ENCODE measurements at places on chromosomes 16 and 17.
A peak's percentile ranks its signal among the peaks of the same experiment; 100 is the strongest.

GRCh38 chr16:60811051-60811608 is 1225.1 kb downstream of the CDH8 start:
- no peak for DNase-seq

GRCh38 chr17:66403846-66404556 is 101.6 kb downstream of the PRKCA start:
- DNase-seq, result no peak

- no peak for DNase-seq
These were observed 441 bp downstream of the CMTM4 start for GRCh38 chr16:66695935-66696668.

DNA sequence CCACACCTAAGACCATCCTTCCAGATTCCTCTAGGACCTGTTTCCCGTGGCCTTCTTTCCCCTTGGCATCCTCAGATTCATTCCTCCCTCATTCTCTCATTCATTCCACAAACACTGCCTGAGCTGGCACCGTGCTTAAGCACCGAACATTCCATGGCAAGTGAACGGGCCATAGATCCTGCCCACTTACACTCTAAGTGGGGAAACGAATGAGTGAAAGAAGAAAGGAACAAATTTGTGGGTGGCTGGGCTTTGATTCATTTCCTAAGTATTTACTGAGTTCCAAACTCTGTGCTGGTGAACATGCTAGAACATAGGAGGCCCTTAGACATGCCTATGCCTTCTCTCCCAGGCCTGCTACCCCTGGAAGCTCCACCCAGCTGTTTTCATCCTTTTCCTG is 30.0 kb downstream of the SRCIN1 start:
- DNase-seq, result no peak

DNA sequence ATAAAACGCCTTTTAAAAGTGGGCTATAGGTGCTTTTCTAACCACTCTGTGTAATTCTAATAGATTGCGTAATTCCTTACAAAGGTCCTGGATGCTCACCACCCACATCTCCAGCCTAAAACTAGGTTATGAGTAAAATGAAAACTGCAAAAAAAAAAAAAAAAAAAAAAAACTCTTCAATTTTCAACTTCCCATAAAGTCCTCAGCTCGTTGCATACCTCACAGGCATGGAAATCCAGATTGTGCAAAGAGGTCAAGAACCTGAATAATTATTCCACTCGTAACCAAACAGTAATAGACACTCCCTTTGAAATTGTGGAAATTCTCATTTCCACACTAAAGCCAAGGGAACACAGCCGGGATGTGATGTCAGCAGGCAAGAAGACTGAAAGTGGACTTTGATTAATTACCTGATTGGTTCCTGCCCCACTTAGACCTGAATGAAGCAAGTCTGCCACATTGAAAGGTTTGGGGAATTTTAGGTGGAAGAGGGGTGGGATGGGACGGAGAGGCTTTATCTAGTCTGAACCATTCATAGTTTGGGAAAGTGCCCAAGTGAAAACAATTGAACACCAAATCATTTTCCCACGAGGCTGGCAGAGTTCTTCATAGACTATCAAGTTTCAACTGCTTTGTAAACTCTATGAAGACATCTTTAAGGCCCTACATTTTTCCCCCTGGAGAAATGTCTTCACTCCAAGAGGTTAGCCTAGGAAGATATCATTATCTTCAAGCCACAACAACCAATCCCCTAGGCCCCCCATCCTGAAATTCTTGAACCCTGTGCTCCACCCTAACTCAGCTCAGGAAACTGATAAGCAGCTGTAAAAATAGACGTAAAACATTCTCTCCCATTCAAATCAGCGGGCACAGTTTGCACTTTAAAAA is 49.1 kb upstream of the TANC2 start:
- no peak for DNase-seq

- no peak for DNase-seq
These were observed 396.6 kb upstream of the DYNLRB2 start for GRCh38 chr16:80144191-80144590.

GRCh38 chr17:74842599-74843351 is 16.9 kb downstream of the GRIN2C start:
- no peak for DNase-seq

DNA sequence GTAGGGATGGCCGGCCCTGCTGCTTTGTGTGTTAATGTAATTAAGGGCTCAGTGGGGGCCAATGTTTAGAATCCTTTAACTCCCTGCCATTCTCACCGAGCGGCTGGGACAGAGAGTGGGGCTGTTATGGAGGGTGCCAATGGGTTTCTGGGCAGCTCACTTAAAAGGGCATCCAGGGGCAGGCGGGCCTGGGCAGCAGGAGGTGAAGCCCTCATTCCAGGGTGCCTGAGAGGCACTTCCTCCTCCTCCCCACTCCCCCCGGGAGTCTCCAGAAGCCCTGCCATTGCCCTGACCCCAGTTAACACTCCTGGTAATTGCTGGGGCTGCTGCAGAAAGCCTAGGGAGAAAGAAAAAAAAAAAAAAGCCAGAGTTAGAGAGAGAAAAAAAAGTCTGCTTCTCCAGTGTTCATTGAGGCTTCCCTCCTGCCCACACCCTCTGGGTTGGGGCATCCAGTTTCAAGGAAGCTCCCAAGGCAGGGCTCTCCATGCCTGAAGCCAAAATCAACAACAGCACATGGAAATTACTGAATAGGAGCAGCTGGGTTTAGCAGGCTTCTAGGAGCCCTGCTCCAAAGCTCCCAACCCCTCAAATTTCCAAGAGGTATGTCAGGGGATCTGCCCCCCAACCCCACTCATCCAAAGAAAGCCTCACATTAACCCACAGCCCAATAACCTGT is 28.0 kb downstream of the CUEDC1 start:
- no peak for DNase-seq

DNA sequence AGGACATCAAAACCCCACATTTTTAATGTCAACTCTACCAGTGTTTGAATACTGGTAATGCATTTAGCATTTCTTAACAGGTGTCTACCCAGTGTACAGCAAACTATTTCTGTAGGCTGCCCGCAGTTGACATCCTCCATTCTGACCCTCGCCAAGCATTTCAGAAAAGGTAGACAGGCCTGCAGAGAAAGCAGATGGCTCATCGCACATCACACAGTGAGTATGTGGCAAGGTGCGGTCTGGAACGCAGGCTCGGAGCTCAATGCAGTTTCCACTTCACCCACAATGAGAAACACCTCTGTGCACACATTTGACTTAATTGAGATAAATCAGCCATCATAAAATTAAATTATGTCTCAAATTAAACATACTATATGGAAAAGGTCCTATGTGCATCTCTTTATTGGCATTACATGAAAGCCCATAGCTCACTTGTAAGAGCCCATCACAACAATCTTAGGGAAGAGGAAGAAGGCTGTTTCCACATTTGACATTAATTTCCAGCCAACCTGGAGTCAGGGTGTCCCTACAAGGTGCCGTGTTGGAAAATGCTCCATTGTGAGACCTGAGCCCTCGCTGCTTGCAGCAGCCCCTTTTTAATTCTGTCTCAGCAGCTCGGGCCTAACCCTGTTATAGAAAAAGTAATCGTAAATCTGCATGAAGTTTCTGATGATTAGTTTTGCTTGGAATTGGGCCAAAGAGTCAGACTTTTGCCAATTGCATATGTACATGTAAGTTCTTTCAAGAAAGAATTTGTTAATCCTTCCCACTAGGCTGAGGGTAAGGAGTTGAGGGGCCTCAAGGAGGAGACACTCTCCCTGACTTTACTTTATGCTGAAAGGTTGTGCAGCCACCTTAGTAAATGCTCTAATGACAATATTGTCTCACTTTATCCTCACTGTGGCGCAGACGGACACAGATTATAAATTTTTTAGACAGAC is 378.7 kb upstream of the DYNLRB2 start:
- DNase-seq, result no peak

DNA sequence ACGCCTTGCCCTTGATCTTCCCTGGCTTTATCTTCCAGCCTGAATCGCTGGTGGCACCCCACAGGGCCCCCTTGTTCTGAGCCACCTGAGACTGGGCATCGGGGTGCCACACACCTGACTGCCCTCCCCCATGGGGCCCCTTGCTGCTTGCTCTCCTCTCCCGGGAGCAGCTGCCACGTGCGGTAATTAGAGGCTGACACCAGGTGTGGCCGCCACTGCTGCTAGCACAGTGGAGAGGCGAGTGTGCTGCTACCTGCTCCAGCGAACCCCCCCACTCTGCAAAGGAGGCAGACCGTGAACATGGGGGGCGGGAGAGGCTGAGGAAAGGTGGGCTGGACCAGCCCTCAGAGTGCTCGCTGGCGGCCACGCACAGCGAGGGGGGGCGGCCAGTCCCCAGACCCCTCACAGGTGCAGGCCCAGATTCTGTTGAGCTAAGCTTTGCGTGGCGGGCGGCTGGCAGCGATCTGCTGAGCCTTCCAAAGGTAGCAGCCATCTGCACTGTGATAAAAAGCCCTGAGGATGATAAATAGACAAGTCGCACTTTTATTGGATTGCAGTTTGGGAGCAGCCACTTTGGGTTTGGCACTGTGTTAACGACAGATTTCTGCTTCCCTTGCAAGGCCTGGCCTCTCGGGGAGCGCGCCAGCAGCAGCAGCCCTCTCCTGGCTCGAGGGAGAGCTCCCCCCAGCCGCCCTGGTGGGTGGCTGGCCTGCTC is 167.9 kb upstream of the GSE1 start:
- no peak for DNase-seq

DNA sequence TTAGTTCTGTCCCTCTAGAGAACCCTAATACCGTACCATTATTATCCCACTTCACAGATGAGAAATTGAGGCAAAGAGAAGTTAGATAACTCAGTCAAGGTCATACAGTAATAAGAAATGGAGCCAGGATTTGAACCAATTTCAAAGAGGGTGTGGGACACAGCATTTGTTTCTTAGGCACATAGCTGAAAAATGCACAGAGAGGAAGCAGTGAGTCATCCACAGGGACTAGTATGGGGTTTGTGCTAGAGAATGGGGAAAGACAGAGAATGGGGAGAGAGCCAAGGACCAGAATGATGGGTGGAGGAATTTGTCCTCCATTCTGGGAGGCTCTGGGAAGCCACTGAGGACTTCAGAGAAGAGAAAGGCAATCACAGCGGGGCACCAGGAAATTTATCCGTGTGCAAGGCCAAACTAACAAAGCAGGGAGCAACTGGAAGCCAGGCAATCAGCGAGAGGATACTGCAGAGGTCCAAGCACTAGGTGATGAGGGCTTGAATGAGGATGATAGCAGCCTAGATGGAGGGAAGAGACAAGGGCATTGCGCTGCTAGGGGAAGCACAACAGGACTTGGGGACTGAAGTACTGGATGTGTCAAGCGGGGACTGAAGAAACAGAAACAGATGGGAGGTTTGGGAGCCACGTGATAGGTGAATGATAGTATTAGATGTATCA is 78.1 kb upstream of the ZFHX3 start:
- no peak for DNase-seq

- DNase-seq, result no peak
These were observed 4.4 kb downstream of the MVP start for GRCh38 chr16:29824589-29825144.

DNA sequence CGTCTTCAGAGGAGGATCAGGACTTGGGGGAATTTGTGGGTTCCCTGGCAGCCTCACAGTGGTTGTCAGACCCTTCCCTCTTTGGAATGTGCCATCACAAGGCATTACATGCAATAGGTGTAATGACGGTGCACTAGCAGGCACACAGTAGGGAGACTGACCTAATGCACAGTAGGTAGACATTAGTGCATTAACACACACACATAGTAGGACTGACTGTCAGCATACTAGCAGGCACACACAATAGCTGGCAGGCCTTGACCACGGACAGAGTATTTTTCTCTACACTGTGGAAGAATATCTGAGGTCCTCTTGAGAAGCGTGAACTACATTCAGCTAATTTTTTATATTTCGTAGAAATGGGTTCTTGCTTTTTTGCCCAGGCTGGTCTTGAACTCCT is 10.9 kb upstream of the UBALD2 start:
- no peak for DNase-seq

DNA sequence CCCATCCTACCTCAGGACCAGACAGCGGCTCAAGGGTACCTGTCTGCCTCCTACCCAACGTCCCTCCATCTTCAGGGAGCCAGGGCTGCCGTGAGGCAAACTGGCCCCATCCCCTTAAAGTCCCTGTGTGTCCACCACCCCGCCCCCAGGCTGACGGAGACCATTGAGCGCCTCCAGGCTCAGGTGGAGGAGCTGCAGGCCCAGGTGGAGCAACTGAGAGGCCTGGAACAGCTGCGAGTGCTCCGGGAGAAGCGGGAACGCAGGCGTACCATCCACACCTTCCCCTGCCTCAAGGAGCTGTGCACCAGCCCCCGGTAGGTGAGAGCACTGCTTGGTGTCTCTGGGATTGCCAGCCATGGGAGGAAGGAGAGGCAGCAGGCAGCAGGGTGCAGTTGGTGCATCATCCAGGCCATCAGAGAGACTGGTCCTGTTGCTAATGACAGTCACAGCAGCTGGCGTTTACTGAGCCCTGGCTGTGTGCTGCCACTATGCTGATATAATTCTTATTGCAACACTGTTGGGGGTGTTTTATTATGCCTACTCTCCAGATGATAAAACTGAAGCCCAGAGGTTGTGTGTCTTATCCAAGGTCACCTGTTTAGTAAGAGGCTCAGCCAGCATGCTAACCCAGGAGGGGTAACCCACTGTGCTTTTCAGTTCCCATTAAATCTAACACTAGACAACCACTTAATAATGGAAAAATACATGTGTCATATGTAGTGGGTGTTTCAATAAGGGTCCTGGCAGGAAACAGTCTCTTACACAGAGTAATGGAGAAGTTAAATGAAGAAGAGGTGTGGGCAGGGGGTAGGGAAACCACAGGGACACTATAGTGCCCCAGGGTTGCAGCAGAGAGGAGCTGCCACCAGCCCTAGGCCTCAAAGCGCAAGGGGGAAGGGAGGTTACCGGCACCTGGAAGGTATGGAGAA is 10.3 kb upstream of the MRPL58 start:
- DNase-seq, result peak; percentile 80

GRCh38 chr17:65175952-65176351 is 38.8 kb downstream of the RGS9 start:
- no peak for DNase-seq

- no peak for DNase-seq
These were observed 61.5 kb downstream of the HELZ start for GRCh38 chr17:67183531-67183930.

GRCh38 chr17:36901506-36901905 is 35.8 kb upstream of the LHX1 start:
- no peak for DNase-seq

GRCh38 chr17:43027091-43028032 is 2.3 kb downstream of the RND2 start:
- no peak for DNase-seq

DNA sequence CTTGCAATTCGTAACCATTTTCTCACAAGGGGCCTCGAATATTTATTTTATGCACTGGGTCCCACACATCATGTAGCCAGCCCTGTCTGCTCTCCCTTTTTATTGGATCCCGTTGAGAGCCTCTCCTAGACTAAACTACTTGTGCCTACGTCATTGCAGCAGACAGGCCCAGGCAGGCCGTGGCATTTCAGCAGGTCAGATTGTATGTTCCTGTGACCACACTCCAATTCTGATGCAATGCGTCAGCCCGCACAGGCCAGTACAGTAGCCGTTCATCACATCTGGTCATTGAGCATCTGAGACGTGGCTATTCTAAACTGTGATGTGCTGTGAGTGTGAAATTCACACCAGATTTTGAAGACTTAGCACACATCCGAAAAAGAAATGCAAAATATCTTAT is 42.2 kb downstream of the ABAT start:
- no peak for DNase-seq
